Adipocyte (in vitro differentiated cells): ENCODE measurements at places on chromosomes 5 and 9.
A peak's percentile ranks its signal among the peaks of the same experiment; 100 is the strongest.

DNA sequence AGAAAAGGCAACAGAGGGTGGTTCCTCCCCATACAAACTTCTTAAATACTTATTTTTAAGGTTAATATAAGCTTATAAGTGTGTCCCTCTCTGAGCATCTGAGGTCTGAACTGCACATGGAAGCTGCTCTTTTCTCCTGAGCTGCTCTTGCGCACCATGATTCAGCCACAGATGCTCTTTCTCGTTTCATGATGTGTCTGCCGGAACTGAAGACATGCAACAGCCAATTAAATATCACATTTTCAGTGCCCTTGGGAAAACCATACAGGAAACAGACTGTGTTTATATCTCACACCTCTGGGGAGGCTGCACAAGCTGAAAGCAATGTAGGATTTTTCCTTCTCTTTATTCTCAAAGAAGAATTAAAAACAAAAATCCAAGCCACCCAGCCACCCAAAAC is 96.8 kb upstream of the NREP start:
- DNase-seq = no peak

GRCh38 chr5:153130296-153130695 is 360.2 kb upstream of the GRIA1 start:
- no peak for DNase-seq

DNA sequence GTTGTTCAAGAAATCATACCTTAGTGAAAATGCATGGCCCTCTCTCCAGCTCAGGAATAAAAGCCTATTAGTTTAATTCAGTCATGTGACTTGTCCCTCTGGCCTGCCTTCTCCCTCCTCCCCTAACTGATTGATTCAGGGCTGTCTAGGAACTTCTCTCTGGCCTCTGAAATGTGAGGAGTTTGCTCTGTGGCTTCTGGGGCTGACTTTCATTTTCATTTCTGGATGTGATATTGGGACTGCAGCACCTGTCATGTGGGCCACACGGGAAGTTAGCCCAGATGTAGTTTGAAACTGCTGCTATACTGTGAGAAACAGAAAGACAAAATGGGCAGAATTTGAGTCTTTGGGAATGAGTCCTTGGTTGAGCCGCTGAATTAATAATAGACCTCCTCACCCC is 44.8 kb downstream of the PARP8 start:
- no peak for DNase-seq

GRCh38 chr5:159906463-159906862 is 9.8 kb upstream of the ADRA1B start:
- peak; percentile 14 for DNase-seq

- no peak for DNase-seq
These were observed 3.2 kb downstream of the PIP5KL1 start for GRCh38 chr9:127927201-127927987.

- no peak for DNase-seq
These were observed 140.8 kb upstream of the LMX1B start for GRCh38 chr9:126472948-126473298.

DNA sequence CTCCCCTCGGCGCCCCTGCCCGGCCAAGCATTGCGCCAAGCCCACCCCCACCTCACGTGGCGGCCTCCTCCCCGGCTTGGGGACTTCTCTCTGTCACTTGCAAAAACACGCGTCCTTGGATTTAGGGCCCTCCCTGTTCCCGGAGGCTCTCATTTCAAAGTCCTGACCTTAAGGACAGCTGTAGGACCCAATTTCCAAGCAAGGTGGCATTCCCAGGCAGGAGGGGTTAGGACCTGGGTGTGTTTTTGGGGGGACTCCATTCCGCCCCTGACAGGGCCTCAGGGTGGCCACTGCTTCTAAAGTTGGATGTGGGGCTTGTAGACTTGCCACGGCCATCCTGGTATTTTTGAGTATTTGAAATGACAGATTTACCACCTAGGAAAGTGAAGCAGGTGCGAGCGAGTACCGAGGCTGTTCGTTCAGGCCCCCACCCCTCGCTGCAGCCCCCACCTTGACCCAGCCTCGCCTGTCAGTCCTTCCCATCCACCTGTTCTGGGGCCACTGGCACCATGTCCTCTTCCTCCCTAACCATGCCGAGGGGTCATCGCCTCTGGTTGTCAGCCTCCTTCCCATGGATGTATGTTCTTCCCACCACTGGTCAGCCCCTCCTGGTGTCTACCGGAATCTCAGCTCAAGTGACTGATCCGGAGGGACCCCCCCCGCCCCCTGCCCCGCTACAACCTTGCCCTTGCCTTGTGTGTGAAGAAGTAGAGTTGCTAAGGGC is 52.4 kb downstream of the MRPL36 start:
- DNase-seq = no peak

- no peak for DNase-seq
These were observed 612 bp upstream of the BBLN start for GRCh38 chr9:128159522-128159783.

DNA sequence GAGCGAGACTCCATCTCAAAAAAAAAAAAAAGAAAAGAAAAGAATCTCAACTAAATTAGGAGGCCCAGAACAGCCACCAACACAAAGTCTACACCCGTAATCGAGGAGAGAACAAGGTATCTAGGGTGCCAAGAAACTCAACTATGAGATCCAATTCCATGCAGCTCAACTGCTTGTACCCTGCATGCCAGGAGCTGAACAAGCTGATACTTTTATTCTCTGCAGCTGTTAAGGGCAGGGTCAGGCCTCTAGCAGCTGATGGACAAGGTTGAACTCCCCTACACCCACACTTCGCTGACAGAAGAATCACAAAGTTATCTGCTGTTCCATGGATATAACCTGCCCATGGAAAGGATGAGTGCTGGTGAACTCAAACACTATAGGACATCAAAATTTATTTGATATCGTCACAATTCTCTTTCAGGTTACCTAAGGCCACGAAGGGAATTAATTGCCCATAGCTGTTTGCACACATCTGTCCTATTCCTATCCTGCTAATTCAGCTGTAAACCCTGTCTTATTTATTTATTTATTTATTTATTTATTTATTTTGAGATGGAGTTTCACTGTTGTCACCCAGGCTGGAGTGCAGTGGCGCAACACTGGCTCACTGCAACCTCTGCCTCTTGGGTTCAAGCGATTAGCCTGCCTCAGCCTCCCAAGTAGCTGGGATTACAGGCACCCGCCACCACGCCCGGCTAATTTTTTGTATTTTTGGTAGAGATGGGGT is 20.7 kb downstream of the UBAP2 start:
- DNase-seq = no peak

- no peak for DNase-seq
These were observed 8.1 kb upstream of the KLF9 start for GRCh38 chr9:70422371-70423043.

DNA sequence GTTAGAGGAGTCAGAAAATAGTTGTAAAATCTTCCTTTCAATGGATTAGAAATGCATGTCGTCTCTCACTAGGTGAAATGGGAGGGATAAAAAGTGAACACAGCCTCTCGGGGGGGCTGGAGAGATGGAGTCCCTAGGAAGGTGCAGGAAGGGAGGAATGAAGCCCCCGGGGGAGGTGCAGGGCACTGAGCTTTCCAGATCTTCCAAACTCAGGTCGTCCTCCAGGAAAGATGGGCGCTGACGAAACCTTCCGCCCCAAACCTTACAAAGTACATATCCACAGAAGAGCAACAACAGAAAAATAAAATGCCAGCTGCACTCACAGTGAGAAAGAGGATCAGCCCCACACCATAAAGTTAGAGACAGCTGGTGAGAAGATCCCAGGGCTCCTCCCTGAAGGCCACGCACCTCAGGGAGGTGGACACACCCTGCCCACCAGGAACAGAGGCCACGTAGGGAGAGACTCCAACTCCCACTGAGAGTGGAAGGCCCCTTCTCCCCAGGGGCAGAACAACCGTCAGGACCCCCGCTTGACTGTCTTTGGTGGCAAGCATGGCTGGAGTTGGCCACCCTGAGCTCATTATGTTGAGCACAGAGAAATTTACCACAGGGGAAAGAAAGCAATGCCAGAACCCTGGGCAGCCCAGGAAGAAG is 174.3 kb downstream of the AUH start:
- no peak for DNase-seq

GRCh38 chr5:178130576-178131445 is at the start of gene RMND5B:
Gene RMND5B, plus strand, starts transcription at chr5:178131014. Its CDS starts 7,106 bp downstream, at chr5:178138120.
- peak; percentile 95 for DNase-seq

DNA sequence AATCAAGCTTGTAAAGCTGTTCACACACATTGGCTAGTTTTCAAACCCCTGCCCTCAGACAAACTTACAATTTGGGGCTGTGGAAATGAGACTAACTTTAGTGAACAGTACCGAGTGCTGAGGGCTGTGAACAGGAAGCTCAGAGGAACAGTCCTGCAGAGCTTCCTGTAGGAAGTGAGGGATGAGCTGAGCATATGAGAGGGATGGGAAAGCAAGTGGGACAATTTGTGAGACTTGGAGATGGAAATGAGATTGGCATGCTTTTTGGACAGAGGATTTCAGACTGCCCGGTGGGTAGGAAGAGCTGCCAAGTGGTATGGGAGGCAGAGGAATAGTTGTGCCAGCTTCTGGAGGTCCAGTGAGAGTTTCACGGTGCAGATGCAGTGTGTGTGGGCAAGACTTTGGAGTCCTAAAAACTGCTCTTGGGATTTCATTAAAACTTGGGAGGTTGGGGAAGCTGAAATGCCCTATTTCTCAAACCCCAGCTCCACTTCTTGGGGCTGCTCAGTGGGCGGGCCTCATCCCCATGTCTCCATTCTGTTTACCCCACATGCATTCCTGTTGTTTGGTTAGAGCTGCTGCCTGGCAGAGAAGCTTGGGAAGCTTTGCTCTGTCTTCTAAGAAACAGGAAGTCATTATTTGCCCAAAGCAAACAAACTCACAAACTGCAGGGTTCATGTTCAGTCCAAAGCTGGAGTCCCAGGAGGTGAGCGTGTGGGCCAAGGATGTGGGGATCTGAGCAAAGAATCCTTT is 267.5 kb downstream of the ZSWIM6 start:
- peak; percentile 48 for DNase-seq

DNA sequence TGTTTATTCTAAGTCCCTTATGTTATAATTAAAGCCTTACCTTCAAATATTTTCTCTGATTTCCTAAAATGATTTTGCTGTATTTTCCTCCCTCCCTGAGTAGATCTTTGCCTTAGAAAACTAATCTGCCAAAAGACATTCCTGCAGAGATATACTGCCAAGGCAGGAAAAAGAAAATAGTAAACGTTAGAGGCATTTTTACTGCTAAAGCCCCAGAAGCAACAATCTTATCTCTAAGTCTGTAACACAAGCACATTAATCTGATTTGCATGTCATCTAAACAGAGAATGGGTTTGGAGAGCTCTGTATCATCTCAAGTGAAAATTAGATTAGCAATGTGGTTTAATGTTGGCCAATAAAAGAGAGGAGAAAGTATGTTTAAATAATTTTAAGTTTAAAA is 847.7 kb downstream of the MAT2B start:
- DNase-seq = peak; percentile 53

DNA sequence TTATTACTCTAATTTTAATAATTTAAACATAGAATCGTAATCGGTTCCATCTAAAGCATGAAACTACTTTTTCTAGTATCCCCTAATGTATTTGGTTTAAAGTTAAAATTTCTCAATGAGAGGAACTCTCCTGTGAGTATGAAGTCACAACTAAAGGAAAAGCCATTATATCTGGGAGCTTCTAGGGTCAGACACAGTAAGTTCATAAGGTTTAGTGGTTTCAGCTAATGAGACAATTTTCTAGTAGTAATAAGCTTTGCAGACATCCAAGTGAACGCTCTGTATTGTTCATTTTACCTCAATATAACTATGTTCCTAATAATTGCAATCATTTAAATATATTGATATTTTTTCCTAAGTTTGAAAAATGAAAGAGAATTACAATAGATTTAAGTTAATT is 364.4 kb upstream of the CDH9 start:
- DNase-seq = no peak

- no peak for DNase-seq
These were observed 22.8 kb downstream of the CSNK1A1 start for GRCh38 chr5:149528281-149529060.

- DNase-seq = peak; percentile 64
These were observed 93.9 kb downstream of the GRIA1 start for GRCh38 chr5:153584126-153584959.

- peak; percentile 38 for DNase-seq
These were observed 29.7 kb upstream of the PPP2CA start for GRCh38 chr5:134255418-134256150.

GRCh38 chr9:2785060-2785950 is 58.6 kb downstream of the PUM3 start:
- DNase-seq = no peak

- peak; percentile 25 for DNase-seq
These were observed 110.9 kb downstream of the FOXD1 start for GRCh38 chr5:73337586-73338255.

DNA sequence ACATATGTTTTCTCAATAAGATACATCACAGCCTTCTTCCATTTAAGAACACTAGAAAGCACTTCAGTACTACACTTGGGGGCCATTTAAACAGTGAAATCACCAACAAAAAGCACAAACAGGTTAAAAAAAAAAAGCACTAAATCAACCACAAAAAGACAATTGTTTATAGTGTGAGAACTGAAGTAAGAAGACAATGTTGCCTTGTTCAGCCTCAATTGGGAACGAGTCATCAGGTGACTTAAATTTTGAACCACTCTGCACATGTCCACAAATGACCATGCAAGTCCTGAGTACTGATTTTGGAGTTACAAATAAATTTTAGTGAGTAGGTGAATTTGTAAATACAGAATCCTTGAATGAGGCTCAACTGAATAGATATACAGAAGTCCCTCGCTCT is 37.2 kb upstream of the HNRNPA0 start:
- DNase-seq = no peak

GRCh38 chr5:40381676-40382363 is 297.9 kb upstream of the PTGER4 start:
- DNase-seq = peak; percentile 39

GRCh38 chr9:2338777-2339365 is 282.7 kb upstream of the VLDLR start:
- no peak for DNase-seq

GRCh38 chr9:126361810-126362238 is 35.2 kb downstream of the MVB12B start:
- peak; percentile 14 for DNase-seq

DNA sequence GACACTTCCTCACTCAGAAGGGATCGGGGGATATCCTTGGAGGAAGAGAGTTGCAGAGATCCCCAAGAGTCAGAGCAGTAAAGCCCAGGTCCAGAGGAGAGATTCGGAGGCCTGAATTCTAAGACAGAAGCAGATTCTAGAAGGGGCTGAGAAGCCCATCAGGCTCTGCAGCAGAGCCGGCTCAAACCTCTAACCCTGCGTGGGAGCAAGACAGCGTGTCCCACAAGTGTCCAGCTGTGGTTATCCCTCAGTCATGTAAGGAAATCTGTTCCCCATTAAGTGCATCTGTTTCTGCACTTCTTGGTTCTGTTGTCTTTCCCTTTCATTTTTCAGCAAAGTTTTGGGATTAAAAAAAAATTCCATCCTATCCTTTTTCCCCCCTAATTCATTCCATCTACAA is 4.8 kb upstream of the DIAPH1 start:
- DNase-seq = no peak
